ENCODE measurements at places on chromosomes 5 and 9. TPM values are rescaled to one million over a fixed set of nuclear protein-coding genes. Genes with fewer than 3 reads are reported as not detected.

SPATA24 gene
- total RNA-seq: not detected

F2RL2 gene
- total RNA-seq: 1.3 TPM

KIF24 gene
- 1.2 TPM for total RNA-seq

SPINK9 gene
- not detected for total RNA-seq

NKD2 gene
- total RNA-seq: not detected

DNA sequence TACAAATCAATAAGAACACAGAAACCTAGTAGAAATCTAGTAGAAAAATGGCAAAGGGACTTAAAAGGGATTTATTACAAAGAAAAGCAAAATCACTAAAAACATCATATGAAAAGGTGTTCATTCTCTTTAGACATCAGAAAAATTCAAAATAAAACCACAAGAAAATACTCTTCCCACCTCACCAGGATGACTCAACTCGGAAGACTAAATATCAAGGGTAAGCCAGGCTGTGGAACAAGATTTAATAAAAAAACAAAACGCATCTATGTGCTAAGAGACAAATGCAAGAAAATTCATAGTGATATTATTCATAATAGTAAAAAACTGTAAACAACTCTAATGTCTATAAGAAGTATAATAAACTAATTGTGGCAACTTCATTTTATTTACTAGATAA, 181.6 kb upstream of the GHR start:
- no peak for DNase-seq
- H3K36me3 ChIP-seq: no peaks in the 10 kb centered on the region
- H3K27me3 ChIP-seq: no peaks in the 10 kb centered on the region
- H3K4me1 ChIP-seq: no peaks in the 10 kb centered on the region
- no peak overlapping the region for H3K27ac ChIP-seq

DNA sequence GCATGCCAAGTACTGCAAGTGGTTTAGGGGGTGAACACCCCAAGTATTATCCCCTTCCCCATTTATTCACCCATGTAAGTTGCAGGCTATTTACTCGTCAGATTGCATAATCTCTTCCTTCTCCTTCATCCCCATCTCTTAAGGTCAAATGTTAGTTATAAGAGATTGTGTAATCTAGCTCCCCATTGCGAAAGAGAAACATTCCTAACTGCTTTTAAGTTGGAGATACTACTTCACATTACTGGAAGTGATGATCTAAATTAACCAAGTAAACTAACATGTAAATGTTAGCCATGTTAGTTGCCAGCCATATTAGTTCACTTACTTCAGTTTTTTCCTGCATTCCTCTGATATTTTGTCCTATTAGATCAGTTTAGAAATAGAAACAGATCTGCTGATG, 262.3 kb downstream of the TAF11L14 start:
- H3K27ac ChIP-seq: no peak overlapping the region
- DNase-seq: no peak
- no peaks in the 10 kb centered on the region for H3K36me3 ChIP-seq

GRCh38 chr5:9947944-9948343, 301.7 kb downstream of the ATPSCKMT start:
- H3K27ac ChIP-seq: no peak overlapping the region
- no peak for DNase-seq
- H3K36me3 ChIP-seq: no peaks in the 10 kb centered on the region
- no peaks in the 10 kb centered on the region for H3K4me1 ChIP-seq

DNA sequence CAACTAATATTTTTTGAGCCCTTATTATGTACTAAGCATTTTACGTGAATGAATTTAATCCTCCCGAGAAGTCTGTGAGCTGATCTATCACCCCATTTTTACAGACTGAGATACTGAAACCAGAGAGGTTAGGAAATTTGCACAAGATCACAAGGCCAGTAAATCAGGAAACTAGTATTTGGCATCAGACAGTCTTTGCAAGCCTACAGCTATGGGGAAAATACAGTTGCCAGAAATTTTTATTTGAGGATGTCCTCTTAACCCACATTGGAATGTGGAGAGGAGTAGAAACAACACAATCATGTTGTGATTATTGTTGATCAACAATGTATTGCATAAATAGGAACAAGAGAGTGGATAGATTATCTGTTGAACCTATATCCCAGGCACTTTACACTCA, 2.3 kb upstream of the SLC46A2 start:
- H3K27ac ChIP-seq: no peak overlapping the region
- H3K27me3 ChIP-seq: no peaks in the 10 kb centered on the region
- DNase-seq: no peak
- H3K4me1 ChIP-seq: no peaks in the 10 kb centered on the region
- no peak overlapping the region for H3K4me3 ChIP-seq

DNA sequence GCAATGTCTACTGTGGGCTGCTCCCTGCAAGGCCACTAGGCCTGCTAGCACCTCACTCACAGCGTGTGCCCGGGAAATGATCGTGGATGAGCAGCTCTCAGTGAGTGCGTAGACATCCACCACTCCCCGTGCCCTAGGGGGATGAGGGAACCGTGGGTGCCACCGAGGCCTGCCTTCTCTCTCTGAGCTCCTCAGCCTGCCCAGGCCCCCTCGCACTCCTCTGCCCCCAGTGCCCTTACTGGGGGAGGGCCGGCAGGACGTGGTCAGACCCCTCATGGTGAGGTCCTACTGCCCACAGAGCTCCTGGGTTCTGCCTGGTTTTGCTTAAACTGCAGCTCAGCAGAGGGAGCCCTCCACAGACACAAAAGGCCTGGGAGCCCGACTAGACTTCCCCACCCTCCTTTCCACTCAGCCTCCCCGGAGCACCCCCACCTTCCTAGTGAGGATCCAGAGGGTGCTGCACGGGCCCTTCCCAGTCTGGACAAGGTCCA, 220.0 kb downstream of the CACNA1B start:
- no peaks in the 10 kb centered on the region for H3K27me3 ChIP-seq
- no peak overlapping the region for H3K4me3 ChIP-seq
- H3K4me1 ChIP-seq: no peaks in the 10 kb centered on the region
- DNase-seq: peak; percentile 2
- no peaks in the 10 kb centered on the region for H3K36me3 ChIP-seq

DNA sequence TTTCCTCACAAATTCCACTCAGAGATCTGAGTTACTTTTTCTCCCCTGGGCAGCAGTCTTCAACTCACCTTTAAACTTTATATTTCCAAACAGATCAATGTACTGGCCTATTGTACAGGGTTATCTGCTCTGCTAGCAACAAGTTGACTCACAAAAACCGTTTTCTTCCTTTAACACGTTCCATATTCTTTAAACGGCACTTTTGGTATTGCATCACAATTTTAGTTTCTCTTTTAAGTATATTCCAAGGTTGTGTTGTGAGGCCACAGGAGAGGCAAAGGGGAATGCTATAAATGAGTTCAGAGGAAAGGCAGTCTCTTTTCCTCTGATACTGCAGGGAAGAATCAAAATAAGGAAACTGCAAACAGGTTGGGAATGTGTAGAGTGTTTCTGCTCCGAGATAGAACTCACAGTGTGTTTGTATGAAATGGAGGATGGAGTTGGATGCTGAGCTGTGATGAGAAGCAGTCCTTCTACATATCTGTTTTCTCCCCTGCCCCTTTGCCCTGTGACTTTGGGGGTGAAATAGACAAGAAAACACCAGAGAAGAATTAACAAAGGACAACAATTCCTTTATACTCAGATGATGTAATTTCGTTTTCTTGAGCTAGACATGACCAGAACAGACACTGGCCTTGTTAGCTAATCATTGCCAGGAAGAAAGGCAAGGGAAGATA, 9.9 kb upstream of the ALDOB start:
- H3K27me3 ChIP-seq: no peaks in the 10 kb centered on the region
- no peak overlapping the region for H3K4me3 ChIP-seq
- no peak overlapping the region for H3K27ac ChIP-seq
- H3K4me1 ChIP-seq: no peaks in the 10 kb centered on the region

DNA sequence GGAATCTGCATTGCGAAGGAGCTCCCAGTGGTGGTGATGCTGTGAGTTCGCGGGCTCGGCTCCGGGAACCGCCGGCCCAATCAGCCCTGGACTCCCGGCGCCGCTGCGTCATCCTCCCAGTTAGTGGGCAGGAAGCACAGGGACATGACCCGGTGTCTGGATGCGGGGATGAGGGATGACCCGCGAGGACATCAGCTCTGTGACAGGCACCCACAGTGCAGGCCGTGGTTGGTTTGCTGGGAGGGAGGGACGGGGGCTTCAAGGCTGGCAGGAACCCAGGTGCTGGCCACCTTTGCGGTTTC, 996 bp downstream of the NXNL2 start:
- H3K27me3 ChIP-seq: no peaks in the 10 kb centered on the region
- no peaks in the 10 kb centered on the region for H3K36me3 ChIP-seq
- H3K27ac ChIP-seq: peak overlapping the region; percentile 81
- H3K4me3 ChIP-seq: peak overlapping the region; percentile 57

DNA sequence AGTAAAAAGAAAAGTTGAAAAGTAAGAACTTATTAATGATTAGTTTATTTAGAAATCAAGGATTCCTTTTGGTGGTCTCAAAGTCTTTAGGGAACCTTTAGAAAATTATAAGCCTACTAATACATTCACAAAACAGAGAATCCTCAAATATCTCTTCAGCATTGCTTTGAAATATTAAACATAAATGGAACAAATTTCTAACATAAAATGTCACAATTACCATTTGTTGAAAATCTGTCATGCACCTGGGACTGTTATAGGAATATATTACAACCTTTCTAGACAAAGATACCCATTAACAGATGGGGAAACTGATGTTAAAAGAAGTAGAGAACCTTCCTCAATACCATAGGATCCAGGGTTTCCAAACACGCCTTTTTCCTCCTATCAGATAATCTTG, 83.2 kb downstream of the LHFPL2 start:
- no peaks in the 10 kb centered on the region for H3K27me3 ChIP-seq
- no peak for DNase-seq
- no peak overlapping the region for H3K4me3 ChIP-seq
- no peak overlapping the region for H3K27ac ChIP-seq
- peaks cover 10% of the 10 kb centered on the region for H3K4me1 ChIP-seq

DNA sequence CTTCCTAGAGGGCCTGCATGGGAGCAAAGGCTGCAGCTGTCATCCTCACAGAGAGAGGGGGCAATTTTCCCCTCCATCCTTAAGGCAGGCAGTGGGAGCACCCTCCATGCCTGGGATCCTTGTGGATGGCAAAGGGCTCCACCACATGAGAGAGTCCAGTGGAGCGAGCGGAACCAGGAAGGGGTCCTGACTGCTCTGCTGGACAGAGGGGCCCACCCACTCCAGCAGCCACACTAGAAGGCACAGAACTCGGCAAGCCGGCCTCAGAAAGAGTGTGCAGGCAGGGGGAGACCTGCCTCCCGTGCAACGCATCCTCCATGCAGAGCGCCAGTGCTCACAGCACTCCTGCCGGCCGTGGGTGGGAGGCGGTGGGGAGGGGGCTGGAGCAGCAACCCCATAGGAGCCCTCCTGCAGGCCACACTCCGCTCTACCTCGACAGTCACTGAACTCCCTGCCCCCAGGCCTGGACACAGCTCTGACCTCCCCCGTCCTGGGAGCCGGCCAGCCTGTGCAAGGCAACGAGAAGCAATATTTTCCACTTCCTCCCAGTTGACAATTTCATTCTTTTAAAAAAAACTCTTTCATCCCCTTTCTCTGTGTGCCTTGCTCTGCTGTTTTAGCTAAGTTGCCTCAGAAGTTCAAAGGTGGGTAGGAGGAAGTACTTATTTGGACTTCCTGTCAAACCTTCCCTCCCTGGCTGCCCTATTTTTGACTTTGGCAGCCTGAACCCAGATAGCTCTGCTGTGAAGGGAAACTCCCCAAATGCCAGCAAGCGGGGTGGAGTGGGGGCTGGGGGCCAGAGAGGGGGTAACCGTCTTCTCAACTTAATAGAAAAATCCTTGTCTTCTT, 5.3 kb upstream of the LCP2 start:
- no peaks in the 10 kb centered on the region for H3K36me3 ChIP-seq
- H3K4me1 ChIP-seq: no peaks in the 10 kb centered on the region
- no peaks in the 10 kb centered on the region for H3K27me3 ChIP-seq
- peak; percentile 79 for DNase-seq
- H3K4me3 ChIP-seq: no peak overlapping the region

DNA sequence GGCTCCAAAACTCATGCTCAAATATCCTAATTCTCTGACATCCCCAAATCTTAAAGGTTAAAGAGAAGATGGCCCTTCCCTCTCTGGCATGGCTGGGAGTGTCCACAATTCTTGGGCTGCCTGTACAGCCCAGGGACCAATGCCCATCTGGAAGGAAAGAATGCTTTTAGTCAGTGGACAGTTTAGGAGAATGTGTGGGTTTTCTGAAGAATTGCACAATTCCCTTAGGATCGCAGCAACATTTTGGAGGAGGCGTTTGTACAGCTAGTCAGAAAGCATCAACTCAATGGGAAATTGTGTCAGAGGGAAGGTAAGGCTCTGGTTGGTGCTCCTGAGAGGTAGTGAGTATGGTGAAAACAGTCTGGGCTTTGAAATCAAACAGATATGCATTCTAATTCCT, 15.0 kb downstream of the FAM193B start:
- H3K36me3 ChIP-seq: no peaks in the 10 kb centered on the region
- H3K27ac ChIP-seq: peak overlapping the region; percentile 89
- peaks cover 6% of the 10 kb centered on the region for H3K4me1 ChIP-seq
- H3K27me3 ChIP-seq: no peaks in the 10 kb centered on the region
- no peak for DNase-seq

GRCh38 chr9:122109035-122109813, 16.1 kb upstream of the TTLL11 start:
- no peaks in the 10 kb centered on the region for H3K36me3 ChIP-seq
- no peak overlapping the region for H3K27ac ChIP-seq
- H3K4me1 ChIP-seq: no peaks in the 10 kb centered on the region
- H3K4me3 ChIP-seq: no peak overlapping the region
- H3K27me3 ChIP-seq: no peaks in the 10 kb centered on the region
- no peak for DNase-seq

DNA sequence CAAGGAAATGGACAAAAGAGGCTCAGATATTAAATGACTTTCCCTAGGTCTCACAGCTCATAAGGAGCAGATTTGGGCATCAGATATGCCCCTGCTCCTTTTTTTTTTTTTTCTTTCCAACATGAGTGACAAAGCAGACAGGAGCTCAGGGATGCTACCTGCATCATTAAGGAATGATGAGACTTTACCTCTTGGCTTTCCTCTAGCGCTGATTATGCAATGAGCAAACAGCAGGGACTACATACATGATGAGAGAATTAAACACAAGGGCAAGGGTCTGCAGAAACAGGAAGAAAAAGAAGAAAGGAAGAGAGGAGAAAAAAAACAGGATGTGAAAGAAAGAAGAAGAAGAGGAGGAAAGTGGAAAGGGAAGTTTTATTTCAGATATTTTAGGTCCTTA, 179.9 kb downstream of the PPP2R2B start:
- no peak for DNase-seq
- no peaks in the 10 kb centered on the region for H3K4me1 ChIP-seq
- no peak overlapping the region for H3K4me3 ChIP-seq
- no peaks in the 10 kb centered on the region for H3K36me3 ChIP-seq
- H3K27me3 ChIP-seq: no peaks in the 10 kb centered on the region

GRCh38 chr5:6488021-6488420, 39.4 kb downstream of the UBE2QL1 start:
- H3K27me3 ChIP-seq: no peaks in the 10 kb centered on the region
- no peaks in the 10 kb centered on the region for H3K36me3 ChIP-seq
- H3K4me1 ChIP-seq: no peaks in the 10 kb centered on the region
- no peak for DNase-seq
- H3K27ac ChIP-seq: no peak overlapping the region

Measured in uterus (tissue), 4 donors.